CD4-positive, alpha-beta T cell treated with Interleukin-6 for 4 hours (primary cell): ENCODE measurements at places on chromosomes 5 and 9.
A peak's percentile ranks its signal among the peaks of the same experiment; 100 is the strongest.

- no peak for DNase-seq
Observed at GRCh38 chr5:176773408-176774035, 36.8 kb upstream of the UNC5A start.

GRCh38 chr5:51389288-51389576, 6.0 kb downstream of the ISL1 start:
- no peak for DNase-seq

- DNase-seq: no peak
Observed at GRCh38 chr9:136255896-136256890, 10.6 kb upstream of the QSOX2 start.

DNA sequence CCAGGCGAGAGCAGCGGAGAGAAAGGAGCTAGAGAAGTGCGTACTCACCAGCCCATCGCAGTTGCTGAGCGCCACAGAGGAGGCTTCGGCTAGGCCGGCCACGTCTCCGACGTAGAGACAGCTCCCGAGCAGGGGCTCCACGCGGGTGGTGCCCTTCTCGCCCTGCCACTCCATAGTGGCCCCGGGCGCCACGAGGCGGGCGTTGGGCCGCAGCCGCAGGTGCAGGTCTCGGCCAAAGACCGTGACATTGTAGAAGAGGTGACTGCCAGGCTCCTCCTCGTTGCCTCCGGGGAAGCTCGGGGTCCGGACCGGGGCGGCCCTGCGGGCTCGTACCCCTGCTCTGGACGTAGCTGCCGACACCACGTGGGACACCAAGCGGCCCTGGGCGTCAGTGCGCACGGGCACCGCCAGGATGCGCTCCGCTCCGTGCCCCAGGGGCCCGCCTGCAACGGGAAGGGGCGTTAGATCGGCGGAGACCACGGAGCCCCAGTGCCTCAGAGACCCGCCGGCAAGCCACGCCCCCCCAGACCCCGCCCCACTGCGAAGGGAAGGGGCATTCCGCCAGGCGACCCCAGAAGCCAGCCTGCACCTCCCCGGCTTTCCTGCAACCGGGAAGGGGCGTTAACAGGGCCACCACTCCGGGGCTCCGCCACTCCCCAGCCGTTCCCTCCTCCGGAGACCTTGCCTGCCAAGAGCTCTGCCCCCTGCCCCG, 1.4 kb downstream of the ADAMTS2 start:
- no peak for DNase-seq

DNA sequence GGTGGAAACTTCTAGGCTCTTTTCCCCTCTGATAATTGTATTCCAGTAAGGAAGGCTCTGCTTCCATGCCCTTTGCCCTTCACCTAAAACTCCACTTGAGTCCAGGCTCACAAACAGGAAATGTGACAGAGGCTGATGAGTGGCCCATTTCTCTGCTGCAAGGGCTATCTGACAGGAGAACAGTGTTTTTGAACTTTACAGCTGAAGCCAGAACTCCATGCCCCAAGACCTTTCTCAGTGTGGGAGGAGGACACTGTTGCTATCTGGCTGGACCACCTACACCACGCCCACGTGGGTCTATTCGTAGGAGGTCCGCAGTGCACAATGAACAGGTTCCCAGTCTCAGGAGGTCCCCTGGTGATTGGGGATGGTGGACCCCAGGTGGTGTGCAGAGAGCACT, 13.6 kb downstream of the GGTA1 start:
- no peak for DNase-seq

DNA sequence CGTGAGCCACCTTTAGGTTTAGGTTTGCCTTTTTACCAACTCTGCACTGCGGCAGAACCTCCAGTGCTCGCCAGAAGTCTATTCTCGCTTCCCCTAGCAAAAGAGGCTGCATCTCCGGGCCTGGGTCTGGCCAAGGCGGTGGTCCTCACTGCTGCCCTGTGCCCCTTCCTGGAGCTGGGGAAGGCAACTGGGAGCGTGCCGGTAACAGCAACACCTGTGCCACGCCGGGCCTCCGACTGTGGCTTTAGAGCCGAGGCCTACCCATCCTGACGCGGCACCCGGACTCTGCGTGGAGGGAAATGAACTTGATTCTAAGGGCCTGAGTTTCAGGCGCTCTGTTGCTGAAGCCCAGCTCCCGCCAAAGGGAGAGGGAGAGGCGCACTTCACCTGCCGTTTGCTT, 82.4 kb upstream of the SPATA31C2 start:
- DNase-seq: no peak

DNA sequence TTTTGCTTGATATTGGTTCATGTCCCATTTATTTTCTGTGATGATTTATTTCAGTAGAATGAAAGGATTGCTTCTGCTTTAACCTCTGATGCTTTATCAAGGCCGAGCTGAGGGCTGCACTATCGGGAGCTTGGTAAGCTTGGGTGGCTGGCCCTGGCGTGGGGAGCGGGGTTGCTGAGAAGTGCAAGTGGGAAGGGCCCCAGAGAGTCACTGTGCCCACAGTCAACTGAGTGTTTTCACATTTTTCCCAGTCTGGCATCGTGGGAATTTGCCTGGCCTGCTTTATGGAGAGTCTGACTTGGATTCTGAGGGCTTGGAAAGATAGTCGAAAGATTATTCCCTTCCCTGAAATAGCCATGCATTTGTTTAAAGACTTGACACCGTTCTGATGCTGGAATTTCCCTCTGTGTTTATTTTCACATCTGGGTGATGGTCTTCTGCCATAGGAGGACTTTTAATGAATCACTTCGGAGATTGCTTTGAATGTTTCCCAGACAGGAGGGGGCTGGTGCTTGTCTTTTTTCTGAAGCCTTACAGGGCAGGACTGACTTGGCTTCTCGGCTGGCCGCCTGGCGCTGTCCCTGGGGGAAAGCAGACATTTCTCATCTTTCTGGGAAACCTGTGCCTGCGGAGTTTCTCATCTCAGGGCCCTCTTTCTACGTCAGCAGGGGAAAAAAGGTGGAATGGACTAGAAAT, 139.0 kb downstream of the BOD1 start:
- no peak for DNase-seq

GRCh38 chr9:86347991-86348390, 6.2 kb downstream of the TUT7 start:
- DNase-seq: no peak

DNA sequence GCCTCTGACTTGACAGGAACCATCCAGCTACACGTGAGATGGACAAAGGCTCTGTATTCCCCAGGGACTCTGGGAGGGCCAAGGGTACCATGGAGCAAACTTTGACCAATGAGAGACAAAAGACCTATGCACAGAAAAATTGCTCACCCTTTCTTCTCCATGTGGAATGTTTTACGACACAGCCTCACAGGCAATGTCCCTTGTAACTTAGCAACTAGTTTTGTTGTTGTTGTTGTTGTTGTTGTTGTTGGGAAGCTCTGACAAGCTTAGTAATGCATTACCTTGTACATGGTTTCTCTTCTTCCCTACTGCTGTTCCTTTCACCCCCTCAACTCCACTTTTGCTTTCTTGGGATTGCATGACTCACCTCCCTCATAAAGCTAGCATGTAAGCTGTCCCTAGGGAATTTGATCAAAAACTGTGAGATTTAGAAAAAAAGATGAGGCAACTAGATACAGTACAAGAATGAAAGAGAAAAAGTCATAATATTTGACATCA, 550.9 kb downstream of the RAB3C start:
- no peak for DNase-seq

GRCh38 chr5:120463006-120463680, 957 bp upstream of the PRR16 start:
- DNase-seq: no peak

DNA sequence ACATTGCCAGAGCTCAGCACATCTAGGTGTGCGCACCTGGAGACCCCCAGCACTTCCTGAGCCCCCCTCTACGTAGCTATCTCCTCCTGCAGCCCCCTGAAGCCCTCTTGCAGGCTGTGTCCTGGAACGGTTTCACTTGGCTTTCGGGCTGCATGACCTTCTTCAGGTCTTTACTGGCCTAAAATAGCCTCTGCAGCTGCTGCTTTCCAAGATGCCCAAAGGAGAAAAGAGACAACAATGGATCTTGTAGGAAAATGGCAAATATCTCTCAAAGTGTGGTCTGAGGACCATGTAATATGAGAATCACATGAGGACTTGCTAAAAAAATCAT, 6.6 kb upstream of the ERMP1 start:
- no peak for DNase-seq

GRCh38 chr5:79613549-79613948, 1.3 kb downstream of the TENT2 start:
- DNase-seq: no peak

- DNase-seq: no peak
Observed at GRCh38 chr9:132003896-132004295, 75.8 kb downstream of the MED27 start.

DNA sequence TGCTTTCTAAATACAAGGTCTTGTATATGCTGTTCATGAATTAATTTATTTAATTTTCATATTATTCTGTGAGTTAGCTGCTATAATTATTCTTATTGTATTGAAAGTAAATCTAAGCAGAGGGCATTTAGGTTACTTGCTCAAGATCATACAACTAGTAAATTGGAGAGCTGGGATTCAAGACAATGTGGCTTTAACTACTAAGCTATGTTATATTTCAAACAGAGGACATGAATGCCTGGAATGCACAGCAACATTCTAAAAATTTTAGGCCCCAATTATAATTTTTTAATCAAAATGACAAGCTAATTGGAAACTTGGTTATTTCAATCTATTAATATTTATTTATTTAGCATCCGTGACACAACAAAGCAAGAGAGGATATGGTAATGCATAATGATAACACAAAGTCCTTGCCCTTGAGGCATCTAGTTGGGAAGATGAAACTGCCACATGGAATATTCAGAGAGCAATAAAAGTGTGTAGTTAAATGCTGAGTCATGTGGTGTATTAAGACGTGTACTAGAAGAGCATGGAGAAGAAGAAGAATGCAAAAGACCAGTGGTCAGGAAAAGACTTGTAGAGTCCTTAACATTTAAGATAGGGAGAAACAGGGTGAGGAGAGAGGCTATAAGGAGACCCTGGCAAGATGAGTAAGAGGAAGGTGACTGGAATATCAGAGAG, 24.4 kb downstream of the CTXN3 start:
- DNase-seq: no peak

GRCh38 chr5:136311999-136312398, 53.3 kb downstream of the TRPC7 start:
- DNase-seq: no peak

DNA sequence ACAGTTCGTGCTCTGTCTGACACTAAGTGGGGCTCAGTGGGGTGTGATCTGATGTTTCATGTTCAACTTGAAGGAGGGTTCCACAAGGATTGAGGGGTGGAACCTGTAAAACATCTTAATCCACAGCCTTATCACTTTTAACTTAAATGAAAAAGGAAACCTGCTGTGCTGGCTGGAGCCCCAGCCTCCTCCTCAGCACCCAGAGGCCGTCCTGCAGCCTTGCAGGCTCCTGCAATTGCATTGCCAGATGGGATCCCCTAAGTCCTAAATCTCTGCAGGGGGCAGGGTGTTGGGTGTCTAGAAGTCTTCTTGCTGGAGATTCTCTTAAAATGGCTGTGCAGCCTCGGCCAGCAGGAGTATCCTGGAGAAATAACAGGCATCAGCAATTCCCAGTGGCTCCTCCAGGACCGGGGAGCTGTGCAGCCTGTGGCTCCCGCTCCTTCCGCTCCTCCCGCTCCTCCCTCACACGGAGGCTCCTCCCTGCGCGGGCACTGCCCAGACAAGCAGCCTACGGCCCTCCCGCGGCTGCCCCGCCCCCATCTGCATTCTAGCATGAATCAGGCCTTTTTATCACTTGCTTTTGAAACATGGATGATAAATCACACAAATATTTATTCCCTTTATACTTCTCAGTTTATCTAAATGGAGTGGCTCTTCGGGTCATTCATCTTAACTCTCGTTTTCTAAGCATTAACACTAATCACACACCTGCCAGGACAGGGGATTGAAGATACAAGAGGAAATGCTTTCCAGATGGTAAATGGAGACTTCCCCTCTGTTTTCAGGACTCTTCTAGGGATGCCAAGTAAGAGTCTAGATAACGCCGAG, 131.0 kb downstream of the ADAMTS16 start:
- no peak for DNase-seq

GRCh38 chr5:14351845-14352712, 208.9 kb downstream of the TRIO start:
- peak; percentile 63 for DNase-seq

- no peak for DNase-seq
Observed at GRCh38 chr5:148910686-148911361, 84.4 kb downstream of the ADRB2 start.

DNA sequence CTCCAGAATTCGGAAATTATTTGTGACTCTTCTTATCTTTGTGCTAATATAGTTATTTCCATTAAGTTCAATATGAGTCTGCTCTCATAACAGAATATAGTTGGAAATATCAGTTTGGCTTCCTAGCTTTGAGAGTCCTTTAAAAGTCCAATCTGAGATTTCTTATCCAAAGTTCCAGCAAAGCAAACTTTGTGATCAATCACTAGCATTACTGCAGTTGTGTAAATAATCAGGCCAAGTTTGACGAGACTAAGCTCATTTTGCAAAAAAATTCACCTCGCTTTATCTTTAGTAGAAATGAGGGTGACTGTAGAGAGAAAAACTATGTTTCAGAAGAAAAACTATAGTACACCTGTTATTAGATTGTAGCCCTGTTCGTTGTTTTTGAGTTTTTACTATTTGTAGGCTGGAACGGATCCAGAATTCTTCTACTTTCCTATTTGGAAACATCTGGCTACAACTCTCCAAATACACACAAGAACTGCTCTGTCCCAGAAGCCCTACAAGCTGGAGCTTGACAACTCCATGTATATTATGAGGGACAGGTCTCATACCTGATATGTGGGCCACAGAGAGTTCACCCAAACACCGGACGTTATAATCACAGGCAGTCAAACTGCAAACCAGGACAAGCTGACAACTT, 47.8 kb downstream of the RAPGEF1 start:
- DNase-seq: no peak

DNA sequence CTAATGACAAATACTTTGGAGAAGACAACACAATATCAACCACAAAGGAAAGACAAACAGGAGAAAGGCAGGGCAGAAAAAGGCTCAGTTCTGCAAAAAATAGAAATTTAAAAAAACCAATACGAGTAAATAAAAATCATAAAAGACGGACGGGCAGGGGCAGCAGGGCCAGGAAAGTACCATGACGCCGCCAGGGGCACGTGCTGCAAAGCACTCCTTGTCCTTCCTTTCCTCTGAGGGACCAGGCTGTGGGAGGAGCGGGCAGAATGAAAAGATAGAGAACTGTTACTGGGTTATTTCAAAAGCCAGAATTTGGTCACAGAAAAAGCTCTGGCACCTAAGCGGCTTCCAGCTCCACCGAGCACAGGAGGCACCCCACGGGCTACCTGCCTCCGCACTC, 53.9 kb downstream of the HABP4 start:
- no peak for DNase-seq

DNA sequence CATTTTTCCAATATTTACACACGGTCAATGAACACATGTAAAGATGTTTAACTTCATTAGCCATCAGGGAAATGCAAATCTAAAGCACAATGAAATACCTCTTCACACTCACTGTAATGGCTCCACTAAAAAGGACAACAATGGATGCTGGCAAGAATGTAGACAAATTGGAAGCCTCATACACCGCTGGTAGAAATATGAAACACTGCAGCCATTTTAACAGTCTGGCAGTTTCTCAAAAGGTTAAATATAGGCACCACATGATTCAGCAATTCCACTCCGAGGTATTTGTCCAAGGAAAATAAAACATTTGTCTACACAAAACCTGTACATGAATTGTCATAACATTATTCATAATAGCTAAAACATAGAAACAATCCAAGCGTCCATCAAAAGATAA, 20.0 kb downstream of the RNF145 start:
- DNase-seq: no peak

- DNase-seq: no peak
Observed at GRCh38 chr9:136015656-136016571, 54.7 kb upstream of the UBAC1 start.

- no peak for DNase-seq
Observed at GRCh38 chr9:5846096-5846495, 13.2 kb upstream of the ERMP1 start.

- no peak for DNase-seq
Observed at GRCh38 chr9:84758817-84759216, 89.3 kb downstream of the NTRK2 start.
